ENCODE measurements at places on chromosomes 3 and 15.

DNA sequence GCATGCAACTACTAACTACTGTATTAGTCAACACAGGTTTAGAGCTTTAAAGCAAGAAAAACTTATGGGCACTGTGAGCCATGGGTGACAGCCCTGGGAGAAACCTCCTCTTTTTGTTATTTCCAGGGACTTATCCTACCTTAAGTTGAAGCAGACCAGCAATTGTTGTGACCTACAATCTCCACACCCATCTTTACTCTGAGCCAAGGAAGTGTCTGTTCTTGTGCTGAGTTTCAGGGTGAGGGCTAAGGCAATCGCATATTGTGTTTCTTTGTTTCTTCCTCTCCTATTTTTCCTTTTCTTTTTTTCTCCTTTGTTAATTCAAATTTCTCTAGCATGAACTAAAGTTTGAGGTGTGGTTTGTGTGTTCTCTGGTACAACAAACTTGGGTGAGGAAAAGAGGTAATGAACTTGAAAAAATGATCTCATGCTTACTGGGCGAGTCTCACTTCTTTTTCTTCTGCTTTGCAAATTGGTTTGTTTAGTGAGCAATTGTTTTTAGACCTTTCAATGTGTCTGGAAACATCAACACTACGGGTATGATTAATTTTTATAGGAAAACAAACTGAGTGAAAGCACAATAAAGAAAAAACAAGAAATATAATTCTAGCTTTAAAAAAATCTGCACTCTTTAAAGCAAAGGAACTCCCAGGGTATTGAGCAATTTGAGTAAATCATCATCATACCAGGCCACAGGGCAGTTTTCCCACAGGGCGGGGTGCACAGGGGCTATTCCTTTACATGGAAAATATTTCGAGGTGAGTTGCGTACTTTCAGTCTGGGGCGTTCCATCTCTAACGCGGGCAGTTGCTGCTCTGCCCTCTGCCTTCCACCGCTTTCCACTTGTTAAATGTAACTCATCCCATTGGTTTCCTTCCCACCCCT lies 2.7 kb downstream of the UPK1B start:
- DNase-seq, result peak; percentile 69

DNA sequence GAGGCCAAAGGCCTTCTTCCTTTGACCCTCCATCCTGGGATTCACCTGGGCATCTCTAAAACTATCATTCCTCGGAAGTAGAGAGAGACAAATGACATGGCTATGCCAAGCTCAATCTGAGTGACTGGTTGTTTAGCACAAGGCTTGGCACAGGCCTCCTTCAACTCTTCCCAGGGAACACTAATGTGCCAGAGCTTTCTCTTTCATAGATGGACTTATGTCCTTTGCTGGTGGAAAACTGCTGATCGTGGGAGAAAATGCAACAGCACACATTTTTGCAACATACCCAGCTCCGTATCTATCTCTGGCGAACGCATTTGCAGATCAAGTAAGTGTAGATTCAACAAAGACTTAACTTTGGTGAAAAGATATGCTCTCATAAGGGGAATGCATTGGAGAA lies 36.5 kb downstream of the AQP9 start:
- no peak for DNase-seq

DNA sequence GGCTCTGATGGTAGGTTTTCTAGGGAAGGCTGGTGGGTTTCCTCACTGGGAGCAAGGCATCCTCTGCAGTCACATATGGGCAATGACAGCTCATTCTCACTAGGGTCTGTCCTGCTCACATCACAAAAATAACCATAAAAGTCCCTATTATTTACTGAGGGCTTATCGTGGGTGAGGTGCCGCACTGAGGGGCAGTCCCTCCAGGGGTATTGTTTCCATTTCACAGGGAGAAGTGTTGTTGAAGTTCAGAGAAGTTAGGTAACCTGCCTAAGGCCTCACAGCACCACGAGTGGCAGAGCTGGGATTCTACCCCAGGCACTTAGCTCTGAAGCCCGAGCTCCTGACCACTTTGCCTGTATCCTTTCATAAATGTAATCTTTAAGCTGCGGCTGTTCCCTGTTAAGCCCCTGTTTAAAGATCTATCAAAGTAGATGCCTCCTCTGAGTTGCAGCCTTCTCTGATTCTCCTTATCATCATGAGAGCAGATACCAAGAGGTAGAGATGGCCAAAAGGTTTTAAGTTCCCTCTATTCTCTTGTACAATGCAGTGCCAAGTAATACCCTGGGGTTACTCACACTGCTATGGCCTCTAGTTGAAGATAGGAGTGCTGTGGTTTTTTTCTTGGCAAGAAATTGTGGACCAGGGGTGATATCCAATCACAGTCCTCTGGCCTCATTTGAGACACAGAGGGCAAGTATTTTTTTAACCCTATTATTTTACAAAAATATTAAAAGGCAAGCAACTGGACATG lies 107.0 kb downstream of the RPLP1 start:
- DNase-seq, result no peak

GRCh38 chr15:70203981-70204560 lies 106.4 kb upstream of the TLE3 start:
- DNase-seq, result no peak

DNA sequence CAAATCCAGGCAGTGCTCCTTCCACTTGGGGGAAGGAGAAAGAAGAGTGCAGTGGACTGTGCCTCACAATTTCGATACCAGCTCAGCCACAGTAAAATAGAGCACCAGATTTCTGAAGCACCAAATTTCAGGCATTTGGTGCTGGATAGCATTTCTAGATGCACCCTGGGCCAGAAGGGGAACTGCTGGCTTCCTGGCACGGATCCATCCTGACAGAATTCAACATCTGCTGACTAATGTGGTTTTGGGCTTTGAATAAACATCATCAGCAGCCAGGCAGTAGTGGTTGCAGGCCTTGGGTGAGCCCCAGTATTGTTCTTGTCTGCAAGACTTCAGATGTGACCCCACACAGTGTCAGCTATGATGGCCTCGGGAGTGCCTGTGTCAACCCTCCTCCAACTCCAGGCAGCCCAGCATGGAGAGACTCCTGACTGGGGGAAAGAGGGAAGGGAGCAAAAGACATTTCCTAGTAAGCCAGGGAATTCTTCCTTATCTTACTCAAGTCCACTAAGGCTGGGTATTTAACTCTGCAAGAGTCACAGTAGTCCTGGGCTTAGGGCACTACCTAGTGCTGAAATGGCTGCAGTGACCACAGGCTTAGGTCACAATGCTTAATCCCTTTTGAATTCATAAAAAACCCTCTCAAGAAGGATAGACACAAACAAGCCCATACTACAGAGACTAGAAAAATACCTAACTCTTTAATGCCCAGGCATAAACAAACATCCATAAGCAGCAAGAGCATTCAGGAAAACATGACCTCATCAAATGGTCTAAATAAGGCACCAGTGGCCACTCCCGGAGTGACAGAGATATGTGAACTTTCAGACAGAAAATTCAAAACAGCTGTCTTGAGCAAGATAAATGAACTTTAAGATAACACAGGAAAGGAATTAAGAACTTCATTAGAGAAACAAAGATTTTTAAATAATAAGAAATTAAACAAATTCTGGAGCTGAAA lies 74.7 kb downstream of the SPATA16 start:
- no peak for DNase-seq

DNA sequence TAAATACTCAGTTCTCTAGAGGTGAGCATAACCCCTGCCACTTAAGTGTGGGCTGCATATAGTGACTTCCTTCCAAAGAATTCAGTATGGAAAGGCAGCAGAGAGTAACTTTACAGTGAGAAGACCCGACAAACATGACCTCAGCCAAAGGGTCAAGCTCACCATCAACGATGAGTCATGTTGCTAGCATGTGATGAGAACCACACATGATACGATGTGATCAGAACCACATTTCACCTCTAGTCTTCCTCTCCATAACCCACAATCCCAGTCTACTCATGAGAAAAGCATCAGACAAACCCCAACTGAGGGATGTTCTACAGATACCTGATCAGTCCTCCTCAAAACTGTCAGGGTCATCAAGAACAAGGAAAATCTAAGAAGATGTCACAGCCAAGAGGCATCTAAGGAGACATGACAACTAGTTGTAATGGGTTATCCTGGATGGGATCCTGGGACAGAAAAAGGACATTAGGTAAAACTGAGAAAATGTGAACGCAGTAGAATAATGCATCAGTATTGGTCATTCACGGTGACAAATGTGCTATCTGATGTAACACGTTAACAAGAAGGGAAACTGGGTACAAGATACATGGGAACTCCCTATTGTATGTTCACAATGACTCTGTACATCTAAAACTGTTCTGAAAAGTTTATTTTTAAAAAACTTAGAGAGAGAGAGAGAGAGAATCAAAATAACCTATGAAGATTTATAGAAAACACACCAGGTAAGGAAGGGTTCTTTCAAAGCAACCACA lies 28.3 kb downstream of the SEC61A1 start:
- no peak for DNase-seq

- DNase-seq, result no peak
These were observed 627.9 kb upstream of the ZNF385D start for GRCh38 chr3:22378869-22379268.

GRCh38 chr3:50160561-50160983 lies 5.4 kb downstream of the SEMA3F start:
- DNase-seq, result no peak

DNA sequence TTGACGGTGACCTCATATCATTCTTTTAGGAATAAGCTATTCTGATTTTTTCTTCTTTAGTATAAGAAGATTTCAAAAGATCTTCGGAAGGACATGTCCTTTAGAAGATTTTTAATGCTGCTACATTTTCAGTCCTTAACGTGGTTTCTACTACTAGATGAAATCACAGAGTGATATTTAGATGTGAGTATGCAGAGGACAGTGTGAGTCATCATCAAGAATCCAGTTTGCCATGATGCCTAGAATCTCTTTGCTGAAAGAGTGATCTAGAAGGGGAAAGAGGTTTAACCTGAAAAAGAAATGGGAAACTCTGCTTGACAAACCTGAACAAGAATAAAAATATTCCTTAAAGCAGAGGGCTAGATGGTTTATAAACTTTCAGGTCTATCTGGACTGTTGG lies 43.2 kb downstream of the SLC7A14 start:
- no peak for DNase-seq

DNA sequence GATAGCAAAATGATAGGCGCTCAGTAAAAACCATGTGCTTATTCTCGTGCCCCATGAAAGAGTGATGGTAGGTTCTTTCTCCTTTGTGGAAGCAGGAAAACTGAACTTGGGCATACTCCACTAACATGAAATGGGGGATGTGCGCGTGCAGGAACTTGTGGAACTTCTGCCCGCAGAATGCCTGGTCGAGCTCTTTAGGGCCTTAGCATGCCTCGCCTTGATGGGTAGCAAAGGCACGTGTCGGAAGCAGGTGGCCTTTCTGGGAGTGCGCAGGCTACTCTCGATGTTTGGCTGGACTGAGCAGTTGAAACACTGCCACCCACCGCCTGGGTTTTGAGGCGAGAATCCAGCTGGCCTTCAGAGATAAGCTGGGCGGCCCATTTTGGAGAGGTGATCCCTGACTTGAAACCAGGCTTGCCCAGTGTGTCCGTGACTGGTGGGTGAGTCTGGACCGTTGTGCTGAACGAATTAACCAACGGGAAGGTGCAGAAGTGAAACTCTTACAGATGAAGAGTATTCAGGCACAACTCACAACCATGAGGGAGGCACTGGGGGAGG lies 842 bp downstream of the PCCB start:
- DNase-seq, result peak; percentile 74

GRCh38 chr3:81778678-81779182 lies 17.3 kb upstream of the GBE1 start:
- no peak for DNase-seq

GRCh38 chr3:177150218-177150916 lies 46.9 kb downstream of the TBL1XR1 start:
- no peak for DNase-seq

GRCh38 chr3:40895109-40895508 lies 304.2 kb upstream of the CTNNB1 start:
- no peak for DNase-seq

GRCh38 chr15:69823223-69823907 lies 274.4 kb downstream of the TLE3 start:
- no peak for DNase-seq

GRCh38 chr3:69658514-69659140 lies 80.6 kb upstream of the MITF start:
- no peak for DNase-seq

GRCh38 chr15:75577401-75578172 lies 1.5 kb downstream of the PTPN9 start:
- no peak for DNase-seq

- no peak for DNase-seq
These were observed 96.5 kb upstream of the TSPAN3 start for GRCh38 chr15:77167406-77167805.

DNA sequence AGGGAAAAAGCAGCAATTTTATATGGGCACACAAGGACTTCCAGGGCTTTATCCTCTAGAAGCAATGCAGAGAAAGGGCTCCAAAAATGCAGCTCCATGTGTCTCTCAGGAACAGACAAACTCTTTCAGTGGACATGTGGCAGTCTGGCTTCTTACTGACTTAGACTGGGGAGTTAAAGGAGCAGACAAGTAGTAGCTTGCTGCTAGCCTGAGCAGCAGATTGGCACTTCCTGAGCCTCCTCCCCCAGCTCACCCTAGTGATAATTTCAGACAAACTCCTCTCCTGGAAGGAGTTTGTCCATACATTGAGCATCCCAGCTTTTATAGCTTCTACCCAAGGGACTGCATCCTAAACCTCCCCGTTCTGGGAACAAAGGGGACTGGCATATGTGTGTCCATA lies 101.7 kb upstream of the MANF start:
- DNase-seq, result no peak

DNA sequence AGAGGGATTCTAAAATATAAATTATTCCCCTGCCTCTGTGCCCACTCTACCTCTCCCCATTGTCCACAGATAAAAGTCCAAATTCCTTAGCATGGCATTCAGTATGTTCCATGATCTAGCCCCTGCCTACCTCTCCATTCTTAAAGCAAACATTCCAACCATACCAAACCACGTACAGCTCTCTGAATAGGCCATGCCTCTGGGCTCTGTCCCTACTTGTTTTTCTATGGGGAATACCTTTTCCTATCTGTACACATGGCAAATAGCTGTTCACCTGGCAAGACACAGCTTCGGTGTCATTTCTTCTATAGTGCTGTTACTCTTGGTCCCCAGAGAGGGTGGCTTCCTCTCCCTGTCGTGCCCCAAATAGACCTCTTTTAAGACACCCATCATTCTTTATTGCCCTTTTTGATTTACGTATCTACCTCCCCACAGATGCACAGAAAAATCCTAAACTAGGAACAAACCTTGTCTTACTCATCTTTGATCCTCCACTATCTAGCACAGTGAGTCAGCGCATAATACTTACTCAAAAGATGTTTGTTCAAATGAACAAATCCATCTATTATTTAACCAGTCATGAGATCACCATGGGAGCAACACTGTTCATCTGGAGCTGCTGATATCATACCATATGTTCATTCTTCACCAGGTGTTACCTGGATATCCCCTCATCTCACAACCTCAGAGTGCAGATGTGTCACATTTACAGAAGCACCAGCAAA lies 329.8 kb downstream of the THSD4 start:
- DNase-seq, result no peak

DNA sequence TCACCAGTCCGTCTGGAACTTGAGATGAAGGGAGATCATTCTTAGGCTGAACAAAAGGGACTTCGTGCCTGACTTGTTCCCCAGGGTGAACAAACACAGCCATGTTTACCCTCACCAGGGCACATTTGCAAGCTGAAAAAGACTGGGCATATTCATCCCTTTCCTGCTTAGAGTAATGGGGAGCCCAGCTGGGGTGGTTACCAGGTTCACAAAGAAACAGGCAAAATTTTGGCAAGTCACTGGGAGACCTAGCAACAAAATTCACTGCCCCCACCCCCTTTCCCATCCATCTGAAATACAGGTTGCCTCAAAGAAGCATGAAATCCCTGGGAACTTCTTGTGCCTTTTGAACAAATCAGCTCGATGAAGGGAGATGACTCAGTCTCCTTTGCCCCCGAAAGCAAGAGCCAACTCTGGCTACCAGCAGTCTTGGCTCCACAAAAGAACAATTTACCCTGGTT lies 775.0 kb downstream of the SQOR start:
- no peak for DNase-seq
